H7 (cell line): ENCODE measurements at places on chromosomes 3 and 15.

GRCh38 chr15:70610541-70610940 lies 152.8 kb downstream of the UACA start:
- DNase-seq = no peak

DNA sequence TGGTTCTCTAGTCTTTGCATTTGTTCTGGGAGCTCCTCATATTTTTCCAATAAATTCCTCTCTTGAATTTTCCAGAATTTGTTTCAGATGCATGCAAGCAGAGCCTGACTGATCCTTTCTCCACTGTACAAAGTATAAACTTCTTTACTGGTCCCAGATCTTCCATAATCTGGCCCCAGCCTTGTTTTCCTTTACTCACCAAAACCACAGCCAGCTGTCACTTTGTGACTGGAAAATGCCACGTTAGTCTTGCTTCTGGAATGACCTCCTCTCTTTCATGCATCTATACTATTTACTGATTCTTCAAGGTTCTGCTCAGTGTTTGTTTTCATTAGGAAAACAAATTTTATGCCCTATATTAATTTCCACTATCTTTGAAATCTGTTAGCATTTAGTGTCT lies 60.4 kb upstream of the SPPL2A start:
- DNase-seq = no peak

DNA sequence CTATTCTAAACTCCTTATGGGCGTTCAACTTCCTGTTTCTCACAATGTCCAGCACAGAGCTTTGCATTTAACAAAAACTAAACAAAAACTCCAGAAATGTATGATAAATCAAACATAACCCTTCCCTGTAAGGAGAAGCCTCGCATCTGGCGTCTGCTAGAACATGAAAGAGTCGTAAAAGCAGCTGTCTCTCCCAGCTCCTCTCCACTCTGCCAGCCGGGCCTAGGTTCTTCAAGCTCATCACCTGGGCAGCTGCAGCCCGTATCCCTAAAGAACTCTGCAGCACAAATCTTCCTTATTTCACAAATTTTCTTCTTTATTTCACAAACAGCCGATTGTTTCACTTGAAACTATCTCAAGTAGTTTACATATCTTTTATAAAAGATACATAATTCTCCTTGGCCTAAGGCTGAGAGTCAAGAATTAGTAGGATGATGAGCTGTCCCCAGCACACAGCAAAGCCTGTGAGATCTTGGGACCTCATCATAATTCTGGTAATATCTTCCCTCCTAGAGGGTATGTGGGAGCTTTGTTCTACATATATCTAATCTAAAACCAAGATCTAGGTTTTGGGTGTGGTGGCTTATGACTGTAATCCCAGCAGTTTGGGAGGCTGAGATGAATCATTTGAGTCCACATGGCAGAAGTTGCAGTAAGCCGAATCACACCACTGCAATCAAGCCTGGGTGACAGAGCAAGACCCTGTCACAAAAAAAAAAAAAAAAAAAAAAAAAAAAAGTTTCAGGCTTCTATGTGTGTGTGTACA lies 35.3 kb downstream of the ANXA2 start:
- DNase-seq = no peak

DNA sequence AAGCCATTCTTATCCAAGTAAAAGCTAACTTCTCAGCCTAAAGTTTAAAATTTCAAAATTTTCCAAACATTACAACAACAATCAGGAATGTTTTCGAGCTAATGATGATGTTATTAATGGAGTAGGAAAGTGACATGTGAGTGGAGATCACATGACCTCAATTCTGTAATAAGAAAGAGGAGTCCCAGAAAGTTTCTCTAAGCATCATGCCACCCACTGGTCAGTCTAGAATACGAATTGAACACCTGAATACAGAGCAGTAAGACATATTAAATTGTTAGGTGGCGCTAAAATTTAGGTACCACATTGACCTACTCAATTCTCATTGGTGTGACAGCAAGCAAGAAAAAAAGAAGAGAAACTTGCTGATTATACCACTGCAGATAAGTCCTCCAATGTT lies 163.9 kb downstream of the DCLK3 start:
- DNase-seq = no peak

GRCh38 chr3:96266395-96267190 lies 547.8 kb upstream of the EPHA6 start:
- no peak for DNase-seq
